HuH-7.5 (cell line): ENCODE measurements at places on chromosomes 2 and 18.
A peak's percentile ranks its signal among the peaks of the same experiment; 100 is the strongest.

GRCh38 chr2:60557486-60557864 lies 4.0 kb upstream of the BCL11A start:
- no peak for DNase-seq

GRCh38 chr18:8975624-8976023 lies 126.9 kb upstream of the NDUFV2 start:
- DNase-seq = no peak

DNA sequence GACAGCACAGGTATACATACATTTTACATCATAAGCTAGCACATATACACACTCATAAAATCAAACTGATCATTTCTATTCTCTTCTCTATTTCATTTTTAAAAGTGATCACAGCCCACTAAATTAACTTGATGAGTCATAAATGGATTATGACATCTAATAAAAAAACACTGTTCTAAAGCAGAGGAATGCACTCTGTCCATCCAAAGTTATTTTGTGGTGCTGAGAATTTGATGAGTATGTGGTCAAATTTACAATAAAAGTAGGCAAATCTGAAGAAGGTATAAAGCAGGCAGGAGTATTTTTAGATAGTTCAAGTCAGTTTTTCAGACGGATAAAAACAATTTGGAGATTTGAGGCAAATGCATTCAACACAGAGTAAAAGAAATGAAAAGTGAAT lies 104.4 kb downstream of the NOL4 start:
- DNase-seq = no peak

GRCh38 chr2:239671471-239671870 lies 270.7 kb upstream of the HDAC4 start:
- no peak for DNase-seq

DNA sequence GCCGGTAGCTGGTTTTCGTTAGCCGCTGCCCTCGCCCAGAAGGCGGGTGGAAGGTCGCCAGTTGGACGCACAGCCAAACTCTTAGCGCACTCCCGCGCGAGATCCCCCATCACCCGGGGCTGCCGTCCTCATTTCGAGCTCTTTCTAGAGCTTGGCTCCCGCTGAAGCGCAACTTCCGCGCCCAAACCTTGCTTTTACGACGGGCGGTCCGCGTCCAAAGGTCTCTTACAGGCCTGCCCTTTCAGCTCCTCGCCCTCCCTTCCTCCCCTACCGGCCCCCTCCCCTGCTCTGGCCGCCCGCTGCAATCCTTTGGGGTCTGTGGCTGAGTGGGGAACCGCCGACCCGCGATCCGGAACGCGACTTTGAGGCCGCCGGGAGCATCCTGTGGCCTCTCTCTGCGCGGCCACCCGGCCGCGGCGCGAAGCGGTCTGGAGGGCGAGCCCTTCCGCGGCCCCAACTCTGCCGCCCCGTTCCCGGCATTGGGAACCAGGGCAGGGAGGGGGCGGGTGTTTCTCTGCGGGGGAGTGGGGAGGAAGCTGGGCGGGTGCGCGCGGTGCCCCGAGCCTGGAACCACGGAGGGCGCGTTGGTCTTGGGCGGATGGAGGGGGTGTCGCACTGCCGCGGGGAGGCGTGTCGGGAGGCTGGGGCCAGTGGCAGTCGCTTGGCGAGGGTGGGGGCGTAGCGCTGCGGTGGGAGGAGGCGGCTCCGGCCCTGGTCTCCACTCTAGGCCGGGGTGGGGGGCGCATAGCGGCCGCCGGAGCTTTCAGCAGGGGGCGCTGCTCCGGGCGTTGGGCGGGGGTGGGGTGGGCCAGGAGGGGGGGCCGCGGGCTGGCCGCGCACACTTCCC lies at the start of gene GDF7:
GDF7 (plus strand) TSS at position 841 of the 847 bp plus-strand sequence. CDS start 96 bp downstream, outside the sequence.
- DNase-seq = peak; percentile 91

DNA sequence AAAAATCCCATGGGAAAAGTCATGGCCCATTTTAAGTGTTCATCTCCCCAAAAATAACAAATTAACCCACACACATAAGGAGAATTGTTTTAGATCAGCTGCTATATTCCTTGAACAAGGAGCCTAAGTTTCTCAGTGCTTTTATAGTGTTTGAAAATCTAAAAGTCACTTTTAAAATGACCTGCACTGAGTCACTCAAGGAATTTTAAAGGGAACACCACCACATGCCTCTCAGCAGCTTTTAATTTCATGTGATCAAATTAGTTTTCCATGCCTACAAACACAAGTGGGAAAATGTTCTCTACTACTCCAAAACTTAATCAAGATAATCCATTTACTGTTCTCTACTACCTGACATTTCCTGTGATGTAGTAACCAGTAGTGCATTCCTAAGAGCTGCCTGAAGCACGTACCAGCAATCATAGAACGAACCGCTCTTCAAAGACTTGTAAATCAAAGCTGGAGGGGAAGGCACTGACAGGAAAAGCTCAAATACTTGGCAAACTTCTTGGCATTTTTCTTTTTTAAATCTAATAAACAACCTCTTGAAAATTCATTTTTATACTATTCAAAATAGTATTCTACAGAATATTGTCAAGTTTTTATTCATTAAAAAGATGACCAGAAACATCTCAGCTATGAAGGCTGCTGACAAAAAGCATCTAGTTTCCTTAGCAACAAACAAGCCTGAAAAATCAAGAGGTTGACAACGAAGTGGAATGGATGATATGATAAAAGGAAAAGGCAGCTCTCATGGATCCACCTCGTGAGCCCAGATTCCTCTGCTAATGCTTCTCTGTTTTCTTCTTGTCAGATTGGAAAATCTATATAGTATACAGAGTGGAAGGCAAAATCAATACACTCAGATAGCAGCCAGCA lies 37.2 kb downstream of the LRPPRC start:
- no peak for DNase-seq

DNA sequence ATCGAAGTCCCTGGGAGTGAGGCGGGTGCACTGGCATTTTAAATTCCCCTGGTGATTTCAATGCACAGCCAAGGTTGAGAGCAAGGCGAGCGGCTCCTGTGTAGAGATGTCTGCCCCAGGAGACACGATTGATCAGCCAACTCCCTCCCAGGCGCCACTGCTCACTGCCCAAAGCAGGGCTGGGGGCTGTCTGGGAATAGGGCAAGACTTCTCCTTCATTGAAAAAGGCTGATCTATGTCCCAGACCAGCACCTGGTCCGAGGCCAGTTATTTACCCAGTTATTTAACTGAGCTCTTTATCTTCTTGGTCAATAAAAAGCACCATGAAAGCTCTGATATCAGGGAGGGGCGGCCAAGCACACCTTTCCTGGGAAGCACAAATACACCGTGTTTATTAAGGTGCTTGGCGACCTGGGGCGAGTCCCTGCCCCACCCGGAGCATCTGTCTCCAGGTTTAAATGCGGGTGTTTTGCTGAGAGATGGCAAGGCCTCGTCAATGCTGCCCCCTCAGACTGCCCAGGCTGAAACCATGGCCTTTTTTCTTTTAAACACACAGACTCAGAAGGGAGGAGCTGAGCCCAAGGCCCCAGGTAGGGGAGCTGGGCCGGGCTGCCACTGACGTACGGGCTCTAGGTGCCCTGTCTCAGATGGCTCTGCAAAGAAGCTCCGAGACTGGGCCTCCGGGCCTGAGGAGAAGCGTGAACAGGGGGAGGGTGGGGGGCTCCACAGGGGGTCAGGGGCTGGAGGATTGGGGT lies 73.9 kb upstream of the HPCAL1 start:
- no peak for DNase-seq

- DNase-seq = no peak
These were observed 22.7 kb upstream of the PTPN2 start for GRCh38 chr18:12906773-12907172.

DNA sequence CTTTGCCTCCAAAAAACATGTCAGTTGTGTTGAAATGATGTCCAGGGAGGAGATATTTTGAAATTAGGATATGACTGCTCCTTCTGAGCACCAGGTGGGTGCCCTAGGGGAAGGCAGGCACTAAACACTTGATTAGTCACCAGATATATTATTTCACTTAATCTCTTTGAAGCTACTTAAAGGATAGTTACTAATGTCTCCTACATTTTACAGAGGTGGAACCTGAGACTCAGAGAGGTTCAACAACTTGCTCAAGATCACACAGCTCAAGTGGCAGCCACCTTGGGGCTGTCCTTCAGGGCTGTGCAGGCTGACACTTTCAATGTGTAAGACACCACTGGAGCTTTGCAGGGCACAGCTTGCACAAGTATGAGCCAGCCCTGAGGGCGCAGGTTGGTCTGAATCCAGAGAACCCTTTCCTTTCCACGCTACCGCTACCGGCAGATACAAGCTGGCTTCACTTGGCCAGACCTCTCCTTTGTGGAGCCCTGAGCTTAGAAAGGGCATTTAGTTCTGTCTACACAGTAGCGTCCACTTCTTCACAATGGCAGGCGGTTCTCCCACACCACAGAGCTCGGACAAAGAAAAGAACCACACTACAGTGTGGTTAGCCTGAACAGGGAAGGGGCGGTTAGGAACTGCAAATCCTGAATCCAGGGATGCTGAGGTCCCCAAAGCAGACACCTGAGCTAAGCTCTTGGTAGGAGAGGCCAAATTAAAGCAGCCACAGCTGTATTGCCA lies 16.4 kb downstream of the ALPK2 start:
- DNase-seq = no peak

DNA sequence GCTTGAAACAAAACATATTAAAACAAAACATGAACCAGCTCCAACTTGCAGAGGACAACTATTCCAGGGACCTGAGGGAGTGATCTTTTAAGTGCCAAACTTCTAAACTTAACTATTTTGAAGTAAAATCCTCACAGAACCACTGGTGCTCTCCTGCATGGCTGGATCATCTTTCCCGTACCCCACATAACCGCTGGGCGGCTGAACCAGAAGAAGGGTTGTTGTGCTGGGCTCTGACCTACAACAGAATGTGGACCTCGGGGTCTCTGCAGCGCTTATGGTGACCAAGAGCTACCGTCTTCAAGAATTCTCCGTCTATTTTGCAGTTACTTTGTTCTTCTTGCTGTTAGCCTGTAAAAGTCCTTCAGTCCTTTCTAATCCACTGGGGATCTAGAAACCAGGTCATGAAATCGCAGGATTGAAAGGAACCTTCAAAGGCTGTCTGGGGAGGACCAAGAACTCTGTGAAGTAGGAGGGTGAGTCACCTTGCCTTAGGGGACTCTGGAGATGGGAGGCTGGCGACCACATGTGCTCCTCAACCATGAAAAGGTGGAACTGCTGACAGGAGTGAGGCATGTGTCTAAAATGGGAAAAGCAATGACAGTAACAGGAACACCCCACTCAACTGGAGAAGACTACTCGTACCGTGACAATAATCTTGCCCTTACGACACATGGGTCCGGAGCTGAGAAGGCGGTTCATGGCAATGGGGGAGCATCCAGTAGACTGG lies 46.6 kb downstream of the HDLBP start:
- no peak for DNase-seq

DNA sequence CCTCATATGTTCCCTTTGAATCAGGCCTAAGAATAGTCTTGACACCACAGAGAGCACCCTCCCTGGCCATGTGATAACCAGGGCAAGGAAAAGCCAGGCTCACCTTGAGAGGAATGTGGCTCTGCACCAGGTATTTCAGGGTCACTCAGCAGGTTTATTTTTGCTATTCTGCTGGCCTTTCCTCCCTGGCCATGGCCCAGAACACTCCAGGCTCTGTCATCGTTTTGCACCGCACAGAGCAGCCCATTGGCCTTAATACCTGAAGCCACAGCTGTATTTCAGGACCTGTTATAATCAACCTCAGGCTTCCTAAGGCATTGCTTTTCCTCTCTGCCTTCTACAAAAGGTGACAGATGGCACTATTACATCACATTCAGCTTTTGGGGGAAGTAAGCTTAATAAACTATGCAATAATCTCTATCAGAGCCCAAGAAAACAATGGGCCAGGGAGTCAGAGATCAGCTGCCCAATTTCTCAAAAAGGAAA lies 668.3 kb downstream of the IRS1 start:
- no peak for DNase-seq

- DNase-seq = no peak
These were observed 11.4 kb upstream of the RAB31 start for GRCh38 chr18:9696701-9697100.

- DNase-seq = no peak
These were observed 902 bp downstream of the MCFD2 start for GRCh38 chr2:46914578-46915230.

- peak; percentile 76 for DNase-seq
These were observed at the start of gene ATP5MC3 for GRCh38 chr2:175181104-175181876. ATP5MC3 (minus strand) TSS chr2:175181710; CDS start chr2:175181393, 317 bp downstream.

DNA sequence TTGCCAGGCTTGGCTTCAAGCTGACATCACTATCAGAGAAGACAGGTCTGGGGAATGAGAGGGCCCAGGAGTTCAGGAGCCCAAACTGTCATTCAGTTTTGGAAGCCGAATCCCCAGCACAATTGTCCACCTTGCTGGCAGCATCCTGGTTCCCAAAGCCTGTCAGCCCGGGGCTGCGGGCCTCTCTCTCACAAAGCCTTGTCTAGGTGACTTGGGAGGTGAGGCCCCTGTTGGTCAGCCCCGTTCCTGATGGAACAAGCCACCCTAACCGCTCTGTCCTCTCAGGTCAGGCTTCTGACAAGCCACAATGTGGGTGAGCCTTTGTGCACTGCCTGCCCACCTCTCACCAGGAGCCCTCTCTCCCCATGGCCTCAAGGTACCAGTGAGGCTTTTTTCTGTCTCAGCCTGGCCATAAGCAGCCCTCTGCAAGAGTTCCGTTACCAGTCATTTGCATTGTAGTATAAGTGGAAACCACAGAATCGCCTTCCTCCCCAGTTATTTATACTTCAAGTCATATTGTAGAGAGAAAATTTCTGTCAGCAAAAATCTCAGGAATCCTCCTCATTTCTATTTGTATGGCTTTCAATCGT lies 100.6 kb downstream of the MSH2 start:
- DNase-seq = no peak

DNA sequence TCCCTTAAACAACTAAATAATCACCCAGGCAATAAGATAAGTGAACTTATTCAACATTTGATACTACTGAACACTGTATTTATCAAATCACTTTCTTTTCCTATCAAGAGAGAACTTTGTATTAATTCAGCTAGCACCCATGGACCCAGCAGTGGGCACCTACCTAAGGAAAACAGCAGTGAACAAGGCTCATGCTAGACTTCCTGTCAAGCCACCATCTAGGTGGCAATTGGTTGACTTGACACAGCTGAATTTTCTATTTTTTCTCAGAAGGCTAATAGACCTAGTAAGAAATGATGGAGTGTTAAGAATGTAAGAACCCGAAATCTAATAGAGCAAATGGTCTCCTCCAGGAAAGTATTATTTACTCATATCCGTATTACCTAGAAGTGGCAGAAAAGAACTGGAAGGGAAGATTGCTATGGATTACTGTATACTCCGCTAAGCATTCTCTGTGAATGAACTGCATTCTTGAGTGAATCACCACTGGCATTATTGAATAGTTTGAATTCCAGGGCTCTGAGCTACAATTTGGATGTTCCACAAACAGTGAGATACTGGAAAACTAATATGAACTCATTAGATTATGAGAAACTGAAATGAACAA lies 988.2 kb upstream of the CDH2 start:
- no peak for DNase-seq

DNA sequence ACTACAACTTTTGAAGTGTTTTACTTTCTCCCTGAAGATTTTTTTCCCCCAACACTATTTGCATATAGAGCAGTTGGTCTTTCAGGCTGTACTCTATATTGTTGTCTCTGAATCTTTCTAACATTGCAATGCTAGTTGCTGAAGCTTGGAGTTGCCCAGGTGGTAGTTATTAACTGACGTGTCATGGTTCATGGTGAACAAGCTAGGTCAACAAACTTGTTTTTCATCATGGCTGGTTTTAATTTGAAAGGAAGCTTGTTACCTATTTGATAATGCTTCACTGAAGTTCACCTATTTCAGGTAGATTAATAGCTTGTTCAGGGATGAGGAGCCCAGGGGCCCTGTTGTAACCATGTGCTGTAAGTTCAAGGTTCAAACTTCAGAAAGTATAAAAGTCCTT lies 158.8 kb upstream of the ZEB2 start:
- no peak for DNase-seq

GRCh38 chr2:17583646-17584045 lies 43.1 kb downstream of the VSNL1 start:
- no peak for DNase-seq

- DNase-seq = no peak
These were observed 103.8 kb downstream of the RNF144A start for GRCh38 chr2:7020939-7021470.
